ENCODE measurements at places on chromosomes 5 and 9.

- DNase-seq: no peak
Measured at GRCh38 chr5:42597318-42597937, 159.2 kb upstream of the CCDC152 start.

- DNase-seq: no peak
Measured at GRCh38 chr9:33273972-33274328, 9.1 kb downstream of the CHMP5 start.

DNA sequence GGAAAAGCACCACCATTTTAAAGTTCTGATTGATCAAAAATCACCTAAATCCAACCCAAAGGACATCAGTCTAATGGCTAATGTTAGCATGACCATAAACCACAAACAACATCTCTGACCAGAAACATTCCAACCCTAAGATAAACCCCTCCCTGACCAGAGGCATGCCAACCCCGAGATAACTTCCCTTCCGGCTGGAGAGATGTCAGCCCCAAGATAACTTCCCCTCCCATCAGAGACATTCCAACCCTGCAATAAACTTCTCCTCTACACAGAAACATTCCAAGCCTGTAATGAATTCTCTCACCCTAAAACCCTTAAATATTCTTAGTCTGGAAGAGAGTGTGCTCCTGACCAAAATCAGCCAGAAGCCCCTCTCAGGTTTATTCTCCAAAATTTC is 364.3 kb downstream of the KCNN2 start:
- DNase-seq: no peak

- no peak for DNase-seq
Measured at GRCh38 chr5:79560771-79561524, 47.0 kb upstream of the HOMER1 start.

DNA sequence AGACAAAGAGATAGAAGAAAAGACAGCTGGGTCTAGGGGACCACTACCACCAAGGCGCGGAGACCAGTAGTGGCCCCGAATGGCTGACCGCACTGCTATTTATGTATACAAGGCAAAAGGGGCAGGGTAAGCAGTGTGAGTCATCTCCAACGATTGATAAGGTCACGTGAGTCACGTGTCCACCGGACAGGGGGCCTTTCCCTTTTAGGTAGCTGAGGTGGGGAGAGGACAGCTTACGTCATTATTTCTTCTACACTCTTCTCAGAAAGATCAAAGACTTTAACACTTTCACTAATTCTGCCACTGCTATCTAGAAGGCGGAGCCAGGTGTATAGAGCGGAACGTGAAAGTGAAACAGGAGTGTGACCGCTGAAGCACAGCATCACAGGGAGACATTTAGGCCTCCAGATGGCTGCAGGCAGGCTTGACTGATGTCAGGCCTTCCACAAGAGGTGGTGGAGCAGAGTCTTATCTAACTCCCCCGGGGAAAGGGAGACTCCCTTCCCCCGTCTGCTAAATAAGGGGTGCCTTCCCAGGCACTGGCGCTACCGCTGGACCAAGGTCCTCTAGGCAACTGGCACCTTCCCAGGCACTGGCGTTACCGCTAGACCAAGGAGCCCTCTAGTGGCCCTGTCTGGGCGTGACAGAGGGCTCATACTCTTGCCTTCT is 6.1 kb upstream of the PRR16 start:
- DNase-seq: no peak
